ENCODE measurements at places on chromosomes 13 and 19.
A peak's percentile ranks its signal among the peaks of the same experiment; 100 is the strongest.

DNA sequence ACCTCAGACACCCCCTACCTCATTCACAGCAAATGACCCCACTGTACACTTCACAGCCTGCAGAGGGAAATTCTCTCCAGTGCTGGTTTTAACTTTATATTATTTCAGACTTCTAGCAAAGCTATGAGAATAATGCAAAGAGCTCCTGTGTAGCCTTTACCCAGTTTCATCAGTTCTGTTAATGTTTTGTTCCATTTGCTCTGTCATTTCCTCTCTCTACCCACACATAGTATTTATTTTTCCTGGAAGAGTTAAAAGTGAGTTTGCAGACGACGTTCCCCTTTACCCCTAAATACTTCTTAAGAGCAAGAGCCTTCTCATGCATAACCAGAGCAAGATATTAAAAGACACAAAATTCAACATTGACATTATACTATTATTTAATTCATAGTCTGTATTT, 49.9 kb upstream of the ADGRE1 start:
- no peak for DNase-seq

DNA sequence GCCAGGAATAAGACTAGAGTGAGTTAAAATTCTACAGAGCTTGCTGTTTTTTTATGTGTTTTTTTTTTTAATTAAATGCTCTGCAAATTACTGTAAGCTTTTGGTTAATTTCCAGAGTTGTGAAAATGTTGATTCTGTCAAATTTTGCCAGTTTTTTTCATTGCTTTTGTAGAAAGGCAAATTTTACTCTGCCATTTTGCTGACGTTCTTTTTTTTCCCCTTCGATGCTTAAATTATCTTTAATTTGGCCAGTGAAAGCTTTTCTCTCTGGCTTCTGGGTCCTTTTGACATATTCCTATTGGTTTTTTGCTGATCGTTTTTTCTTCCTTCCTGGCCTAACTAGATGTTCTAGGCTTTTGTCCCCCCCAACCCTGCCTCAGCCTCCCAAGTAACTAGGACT, 23.8 kb upstream of the EVI5L start:
- no peak for DNase-seq

- no peak for DNase-seq
These were observed 11.8 kb downstream of the STAP2 start for GRCh38 chr19:4326837-4327251.

- DNase-seq, result no peak
These were observed 73.4 kb downstream of the RUBCNL start for GRCh38 chr13:46313432-46314257.

DNA sequence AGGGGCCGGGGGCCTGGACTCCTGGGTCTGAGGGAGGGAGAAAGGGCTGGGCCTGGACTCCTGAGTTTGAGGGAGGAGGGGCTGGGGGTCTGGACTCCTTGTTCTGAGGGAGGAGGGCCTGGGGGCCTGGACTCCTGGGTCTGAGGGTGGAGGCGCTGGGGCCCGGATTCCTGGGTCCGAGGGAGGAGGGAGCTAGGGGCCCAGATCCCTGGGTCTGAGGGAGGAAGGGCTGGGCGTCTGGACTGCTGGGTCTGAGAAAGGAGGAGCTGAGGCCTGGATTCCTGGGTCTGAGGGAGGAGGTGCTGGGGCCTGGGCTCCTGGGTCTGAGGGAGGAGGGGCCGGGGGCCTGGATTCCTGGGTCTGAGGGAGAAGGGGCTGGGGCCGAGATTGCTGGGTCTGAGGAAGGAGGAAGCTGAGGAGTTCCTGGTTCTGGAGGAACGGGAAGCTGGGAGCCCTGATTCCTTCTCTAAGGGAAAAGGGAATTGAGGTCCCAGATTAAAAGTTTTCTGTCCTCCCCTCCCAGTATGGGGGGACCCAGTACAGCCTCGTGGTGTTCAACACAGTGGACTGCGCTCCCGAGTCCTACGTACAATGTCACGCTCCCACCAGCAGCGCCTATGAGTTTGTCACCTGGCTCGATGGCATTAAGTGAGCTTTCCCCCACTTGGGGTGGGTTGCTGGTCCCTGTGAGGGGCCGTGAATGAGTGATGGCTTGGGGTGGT, 721 bp downstream of the MED25 start:
- no peak for DNase-seq

DNA sequence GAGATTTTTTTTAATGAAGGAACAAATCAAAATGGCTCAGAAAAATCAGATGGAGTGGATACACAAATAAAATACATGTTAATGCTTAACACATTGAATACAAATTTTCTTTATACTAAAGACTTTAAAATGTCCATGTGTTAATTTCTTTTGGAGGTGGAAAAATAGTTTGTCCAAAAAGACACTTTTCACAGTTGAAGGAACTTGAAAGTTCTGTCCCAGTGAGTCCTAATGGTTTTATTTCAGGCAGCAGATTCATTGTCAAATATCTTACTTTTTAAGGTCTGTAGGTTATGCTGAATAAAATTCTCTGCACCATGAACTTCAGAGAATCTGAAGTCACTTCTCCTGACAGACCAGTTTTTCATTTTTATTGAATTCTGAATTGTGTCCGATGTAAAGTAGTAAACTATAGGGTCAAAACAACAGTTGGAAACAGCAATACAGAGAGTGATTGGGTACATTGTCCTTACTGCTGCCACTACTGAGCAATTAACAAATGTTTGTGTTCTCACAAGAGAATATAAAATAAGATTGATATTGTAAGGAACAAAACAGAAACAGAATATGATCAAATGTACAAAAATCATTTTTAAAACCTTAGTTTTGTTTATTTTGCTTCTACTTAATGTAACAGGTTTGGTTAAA, 1.6 kb downstream of the LPAR6 start:
- DNase-seq, result no peak

DNA sequence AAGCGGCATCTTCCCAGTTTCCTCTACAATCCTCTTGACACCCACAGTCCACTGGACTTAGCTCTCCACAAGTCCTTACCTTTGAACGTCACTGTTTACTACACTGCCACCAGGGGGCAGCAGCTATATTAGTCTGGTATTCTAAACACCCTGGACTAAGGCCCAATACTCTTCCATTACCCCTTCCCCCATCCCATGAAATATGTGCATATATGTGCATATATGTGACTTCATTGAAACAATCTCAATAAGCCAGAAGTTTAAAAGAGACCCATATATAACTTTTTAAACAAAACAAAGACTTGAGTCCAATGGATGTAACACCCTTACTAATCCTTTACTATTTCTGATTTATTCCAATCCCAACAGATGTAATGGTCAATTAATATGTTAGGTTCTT, 15.5 kb downstream of the GGACT start:
- DNase-seq, result peak; percentile 51

- DNase-seq, result no peak
These were observed 24.8 kb upstream of the TMEM255B start for GRCh38 chr13:113734099-113734825.

GRCh38 chr19:29665215-29665825, at the start of gene PLEKHF1:
TSS of gene PLEKHF1 (plus strand) at chr19:29665461. CDS start at chr19:29673840, 8,379 bp downstream.
- peak; percentile 93 for DNase-seq

DNA sequence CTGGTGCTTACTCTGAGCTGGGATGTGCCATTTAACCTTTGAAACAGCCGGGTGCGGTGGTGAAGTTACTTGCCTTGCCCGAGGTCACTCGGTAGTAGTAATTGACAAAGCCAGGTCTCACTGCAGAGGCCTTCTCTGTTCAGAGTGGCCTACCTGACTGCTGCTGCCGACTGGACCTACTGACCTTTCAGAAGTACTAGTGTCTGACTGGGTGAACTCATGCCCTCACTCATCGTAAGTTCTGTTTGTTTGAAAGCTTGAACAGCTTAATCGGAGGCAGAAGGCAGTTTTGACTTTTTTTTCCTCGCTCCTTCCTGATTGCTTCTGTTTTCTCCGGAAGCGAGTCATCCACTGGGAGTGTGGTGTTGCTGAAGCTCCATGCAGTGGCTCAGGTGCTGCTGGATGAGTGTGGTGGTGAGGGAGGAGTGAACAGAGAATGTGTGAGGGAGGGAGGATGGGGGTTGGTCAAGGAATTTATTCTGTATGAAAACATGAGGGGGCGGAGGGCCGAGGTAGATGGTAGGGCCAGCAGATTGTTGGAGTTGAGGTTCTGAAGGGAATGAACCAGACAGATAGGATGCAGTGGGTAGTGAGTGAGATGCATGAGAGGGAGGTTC, 2.7 kb downstream of the SPINT2 start:
- DNase-seq, result peak; percentile 60

DNA sequence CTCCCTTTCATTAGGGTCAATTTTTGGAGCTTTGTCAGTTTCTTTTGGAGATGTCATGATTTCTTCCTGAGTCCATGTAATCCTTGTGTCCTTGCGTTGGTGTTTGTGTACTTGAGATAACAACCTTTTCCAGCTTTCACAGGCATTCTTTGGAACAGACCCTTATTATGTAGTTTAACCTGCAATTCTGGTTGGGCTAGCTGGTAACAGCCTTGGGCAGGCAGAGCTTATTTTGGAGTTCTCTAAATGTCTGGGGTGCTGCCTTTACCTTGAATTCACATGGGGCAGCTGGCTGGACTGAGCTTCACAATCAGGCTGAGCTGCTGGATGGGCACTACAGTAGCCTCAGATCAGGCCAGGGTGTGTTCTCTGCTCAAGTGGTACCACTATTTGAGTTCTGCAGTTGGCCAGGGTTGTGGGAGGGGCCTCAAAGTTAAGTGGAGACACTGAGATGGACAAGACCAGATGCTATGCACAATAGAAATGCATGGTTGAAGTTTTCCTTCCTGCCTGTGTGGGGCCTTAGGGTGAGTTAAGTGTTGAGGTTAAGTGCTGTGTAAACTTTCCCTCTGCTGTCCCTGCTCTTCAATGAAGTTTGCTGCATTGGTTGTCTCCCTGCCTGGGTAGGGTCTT, 277.3 kb downstream of the ATP8A2 start:
- no peak for DNase-seq

DNA sequence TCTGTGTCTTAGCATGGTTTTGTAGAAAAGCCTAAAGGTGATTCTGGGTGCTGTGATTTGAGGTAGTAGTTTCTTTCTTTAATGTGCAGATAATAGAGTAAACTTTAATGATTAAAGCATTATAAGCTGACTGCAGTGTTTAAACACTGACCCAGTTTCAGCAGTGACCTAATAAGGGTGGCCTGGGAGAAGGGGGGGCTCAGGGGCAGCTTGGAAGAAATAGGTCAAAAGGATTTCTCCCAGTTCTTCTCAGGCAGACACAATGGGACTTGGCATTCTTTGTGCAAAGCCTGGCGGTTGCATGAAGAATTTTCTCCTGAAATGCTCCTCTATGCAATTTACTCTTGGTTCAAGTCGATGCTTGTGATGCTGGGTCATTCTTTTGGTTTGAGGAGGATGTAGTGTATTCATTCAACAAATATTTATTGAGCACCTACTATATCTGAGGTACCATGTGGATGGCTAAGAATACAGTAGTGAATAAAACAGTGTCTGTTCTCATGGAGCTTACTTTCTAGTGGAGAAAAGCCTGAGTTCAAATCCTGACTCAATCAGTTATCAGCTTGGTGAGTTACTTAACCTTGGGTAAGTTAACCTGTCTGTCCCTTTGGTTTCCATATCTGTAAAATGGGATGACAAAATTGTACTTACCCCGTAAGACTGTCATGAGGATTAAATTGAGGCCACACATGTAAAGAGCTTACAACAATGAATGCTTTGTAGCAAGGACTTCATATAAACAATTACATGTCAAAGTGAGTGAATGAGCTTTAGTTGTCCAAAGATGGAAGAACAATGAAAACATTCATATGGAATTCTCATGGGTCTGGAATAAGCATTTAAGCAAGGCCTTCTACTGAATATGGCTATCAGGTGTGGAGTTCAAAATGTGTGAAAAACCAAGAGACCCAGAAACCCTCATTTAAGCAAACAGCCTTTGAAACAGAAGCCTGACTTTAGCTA, 210.2 kb downstream of the KCNRG start:
- DNase-seq, result no peak

- no peak for DNase-seq
These were observed 16.1 kb downstream of the LIG1 start for GRCh38 chr19:48154003-48154402.

- no peak for DNase-seq
These were observed 30.9 kb downstream of the RASA3 start for GRCh38 chr13:114101358-114102130.

- no peak for DNase-seq
These were observed 751 bp downstream of the ZNF584 start for GRCh38 chr19:58409010-58409790.

GRCh38 chr13:31049083-31049482, 112.6 kb downstream of the HSPH1 start:
- DNase-seq, result no peak

GRCh38 chr13:44389060-44389666, 15.5 kb downstream of the SERP2 start:
- DNase-seq, result no peak

DNA sequence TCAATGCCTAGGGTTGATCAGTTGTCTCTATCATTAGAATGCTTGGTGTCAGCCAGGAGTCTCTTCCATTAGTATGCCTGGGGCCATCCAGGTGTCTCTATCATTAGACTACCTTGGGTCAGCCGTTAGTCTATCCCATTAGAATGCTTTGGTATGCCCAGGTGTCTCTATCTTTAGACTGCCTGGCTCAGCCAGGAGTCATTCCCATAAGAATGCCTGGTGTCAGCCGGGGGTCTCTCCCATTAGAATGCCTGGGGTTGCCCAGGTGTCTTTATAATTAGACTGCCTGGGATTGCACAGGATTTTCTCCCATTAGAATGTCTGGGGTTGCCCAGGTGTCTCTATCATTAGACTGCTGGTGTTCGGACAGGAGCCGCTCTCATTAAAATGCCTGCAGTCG, 1442.9 kb downstream of the UQCRFS1 start:
- DNase-seq, result no peak

DNA sequence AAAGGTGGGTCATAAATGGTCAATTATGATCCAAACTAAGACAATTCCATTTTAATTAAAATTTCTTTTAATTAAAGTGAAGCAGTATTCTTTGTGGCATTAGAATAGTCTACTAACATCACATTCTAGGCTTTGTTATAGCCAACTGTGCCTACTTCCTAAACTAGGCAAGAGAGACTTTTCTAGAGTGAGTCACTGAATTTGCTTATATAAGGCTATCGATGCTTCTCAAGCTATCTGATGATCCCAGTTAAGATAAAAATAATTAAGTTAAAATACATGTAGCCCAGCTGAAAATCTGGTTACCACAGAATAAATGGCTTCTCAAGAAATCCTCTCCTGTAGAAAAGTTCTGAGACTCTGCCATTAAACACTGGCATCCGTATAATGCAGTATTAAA, 12.5 kb downstream of the ANKRD10 start:
- DNase-seq, result no peak

DNA sequence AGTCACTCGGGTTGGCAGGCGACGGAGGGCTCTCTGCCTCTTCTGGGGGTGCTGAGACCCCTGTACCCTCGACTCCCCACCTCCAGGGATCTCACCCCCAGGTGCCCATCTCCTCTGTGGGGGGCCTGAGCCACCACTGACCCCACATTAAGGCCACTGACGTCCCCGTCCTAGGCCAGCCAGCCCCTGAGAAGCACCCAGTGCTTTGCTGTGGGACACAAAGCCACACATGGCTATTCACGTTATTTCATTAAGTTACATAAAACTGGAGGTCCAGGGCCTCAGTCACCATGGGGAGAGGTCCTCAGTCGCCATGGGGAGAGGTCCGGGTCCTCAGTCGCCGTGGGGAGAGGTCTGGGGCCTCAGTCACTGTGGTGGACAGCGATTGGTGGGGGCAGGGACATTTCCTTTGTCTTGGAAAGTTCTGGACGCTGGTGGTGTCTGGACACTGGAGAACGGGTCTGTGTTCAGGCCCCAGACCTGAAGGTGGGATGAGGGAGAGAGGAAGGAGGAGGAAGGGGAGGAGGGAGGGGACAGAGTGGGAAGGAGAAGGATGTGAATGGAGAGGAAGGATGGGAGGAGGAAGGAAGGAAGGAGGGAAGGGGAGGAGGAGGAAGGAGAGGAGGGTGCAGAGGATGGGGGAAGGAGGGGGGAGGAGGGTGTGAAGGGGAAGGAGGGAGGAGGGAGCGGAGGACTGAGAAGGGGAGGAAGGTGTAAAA, 3.9 kb upstream of the EFNA2 start:
- no peak for DNase-seq

Measured in hepatic stellate cell (primary cell).